ENCODE measurements at places on chromosomes 3 and 15.

GRCh38 chr3:9037144-9037711 lies 74.0 kb upstream of the RAD18 start:
- no peak for DNase-seq

- peak; percentile 14 for DNase-seq
These were observed 748 bp downstream of the MRPS25 start for GRCh38 chr3:15064299-15064834.

- DNase-seq, result no peak
These were observed 28.0 kb downstream of the KLHDC8B start for GRCh38 chr3:49199239-49199899.

- no peak for DNase-seq
These were observed 50.2 kb downstream of the FHIT start for GRCh38 chr3:61201071-61201470.
